ENCODE measurements at places on chromosomes 5 and 9.

DNA sequence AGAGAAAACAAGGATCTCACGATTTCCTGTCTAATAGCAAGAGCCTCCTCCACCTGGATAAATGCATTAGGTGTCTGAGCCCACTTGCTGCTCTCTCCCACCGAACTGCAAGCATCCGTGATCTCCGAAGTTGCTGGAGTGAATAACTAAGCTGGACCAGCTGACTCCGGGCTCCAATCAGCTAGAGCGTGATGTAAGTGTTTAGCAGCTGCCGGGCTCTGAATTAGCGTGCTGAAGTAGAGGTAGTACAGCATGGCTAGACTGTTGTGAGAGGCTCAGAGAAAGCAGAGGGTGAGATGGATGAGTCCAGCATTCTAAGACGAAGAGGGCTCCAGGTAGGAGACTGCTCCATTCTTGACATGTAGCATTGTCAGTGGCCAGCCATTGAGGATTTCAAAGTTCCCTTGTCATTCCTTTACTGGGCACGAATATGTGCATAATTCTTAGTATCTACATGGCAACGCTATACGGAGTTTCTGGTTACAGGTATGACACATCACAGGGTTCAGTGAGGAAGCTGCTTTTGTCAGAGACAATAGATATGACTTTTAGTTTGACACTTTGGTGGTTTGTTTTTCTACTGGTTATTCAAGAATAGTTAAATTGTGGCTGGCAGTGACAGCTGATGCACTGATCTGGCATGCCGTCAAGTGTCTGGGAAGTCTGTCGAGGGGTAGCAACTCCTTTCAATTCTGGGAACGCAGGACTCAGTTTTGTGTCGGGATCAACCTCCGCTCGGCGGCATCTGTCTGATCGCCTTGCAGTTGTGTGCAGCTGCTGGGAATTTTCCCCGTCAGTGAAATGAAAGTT, 232.6 kb downstream of the MAST4 start:
- peak; percentile 13 for DNase-seq

GRCh38 chr9:13332571-13332970, 53.1 kb upstream of the MPDZ start:
- no peak for DNase-seq

- DNase-seq: no peak
Measured at GRCh38 chr9:91089405-91090129, 272.2 kb downstream of the AUH start.

DNA sequence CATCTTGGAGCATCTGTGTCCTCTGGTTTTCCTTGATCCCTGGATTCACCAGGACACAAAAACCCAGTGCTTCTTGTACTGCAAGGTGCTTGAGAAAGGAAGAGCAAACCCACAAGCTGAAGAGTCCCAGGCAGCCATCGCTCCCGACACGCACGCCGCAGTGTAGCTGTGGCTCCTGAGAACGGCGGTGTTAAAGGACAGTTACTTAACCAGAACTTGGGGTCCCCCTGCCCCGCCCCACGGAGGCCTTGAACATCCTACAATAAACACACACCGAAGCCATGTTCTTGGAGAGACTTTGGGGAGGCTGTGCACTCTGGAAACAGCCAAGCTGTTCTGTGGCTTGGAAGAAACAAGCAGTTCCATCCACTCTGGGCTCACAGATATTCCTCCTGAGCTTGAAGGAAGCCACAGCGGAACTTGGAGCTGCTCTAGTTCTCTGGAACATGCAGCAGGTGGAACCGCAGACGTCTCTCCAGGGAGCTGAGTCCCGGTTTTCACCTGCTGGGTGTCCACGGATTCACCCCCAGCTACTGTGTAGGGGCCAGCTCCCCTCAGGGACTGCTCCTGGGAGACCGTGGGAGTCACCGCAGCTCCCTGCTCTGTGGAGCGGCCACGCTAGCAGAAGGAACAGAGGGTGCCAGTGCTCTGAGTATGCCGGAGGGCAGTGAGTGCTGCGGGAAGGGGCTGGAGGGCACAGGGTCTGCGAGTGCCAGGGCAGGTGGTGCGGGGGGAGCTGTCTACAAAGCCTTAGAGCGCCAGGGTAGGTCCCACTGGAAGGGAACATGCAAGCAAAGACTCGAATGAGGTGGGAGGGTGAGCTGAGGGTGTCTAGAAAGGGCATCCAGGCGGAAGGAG, 107.3 kb downstream of the ADAMTS2 start:
- DNase-seq: no peak

DNA sequence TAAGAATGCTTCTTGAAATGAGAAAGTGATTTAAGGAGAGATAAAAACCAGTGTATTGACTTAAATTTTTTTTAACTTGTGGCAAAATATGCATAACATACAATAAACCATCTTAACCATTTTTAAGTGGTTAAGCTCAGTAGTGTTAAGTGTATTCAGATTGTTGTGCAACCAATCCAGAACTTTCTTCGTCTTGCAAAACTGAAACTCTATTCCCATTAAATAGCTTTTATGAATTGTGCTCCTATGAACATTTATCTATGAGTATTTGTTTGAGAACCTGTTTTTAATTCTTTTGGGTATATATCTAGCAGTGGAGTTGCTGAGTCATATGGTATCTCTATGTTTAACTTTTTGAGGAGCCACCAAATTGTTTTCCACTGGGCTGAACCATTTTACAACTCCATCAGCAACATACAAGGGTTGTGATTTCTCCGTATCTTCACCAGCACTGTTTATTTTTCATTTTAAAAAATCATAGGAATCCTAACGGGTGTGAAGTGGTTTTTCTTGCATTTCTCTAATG, 76.6 kb upstream of the ACTBL2 start:
- DNase-seq: no peak

- no peak for DNase-seq
Measured at GRCh38 chr5:147479949-147480348, 29.9 kb downstream of the DPYSL3 start.

GRCh38 chr9:128675382-128675781, 13.6 kb upstream of the SET start:
- no peak for DNase-seq

- no peak for DNase-seq
Measured at GRCh38 chr5:125409234-125409860, 662.9 kb upstream of the ZNF608 start.

- DNase-seq: no peak
Measured at GRCh38 chr5:1264211-1264610, 30.7 kb downstream of the TERT start.

- no peak for DNase-seq
Measured at GRCh38 chr5:172873513-172873912, 39.5 kb downstream of the ERGIC1 start.

GRCh38 chr9:6788162-6789016, 30.6 kb downstream of the KDM4C start:
- peak; percentile 26 for DNase-seq

DNA sequence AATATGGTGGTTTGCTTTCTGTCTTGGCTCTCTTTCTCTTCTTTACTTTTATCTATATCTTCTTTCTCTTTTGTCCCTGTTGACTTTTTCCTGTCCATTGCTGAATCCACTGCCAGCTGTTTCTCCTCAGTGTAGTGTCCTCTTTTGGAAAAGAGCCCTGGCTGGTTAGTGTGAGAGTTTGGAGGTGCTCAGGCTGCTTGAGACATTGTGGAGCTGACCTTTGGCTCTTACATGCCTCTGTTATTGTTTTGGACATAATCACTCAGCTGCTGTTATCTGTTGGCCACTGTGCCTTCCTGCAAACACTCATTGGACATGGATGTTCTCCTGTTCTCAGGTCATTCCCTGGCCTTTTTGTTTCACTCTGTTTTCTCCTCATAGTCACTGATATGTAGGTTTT, 295.4 kb upstream of the RIOK2 start:
- no peak for DNase-seq

DNA sequence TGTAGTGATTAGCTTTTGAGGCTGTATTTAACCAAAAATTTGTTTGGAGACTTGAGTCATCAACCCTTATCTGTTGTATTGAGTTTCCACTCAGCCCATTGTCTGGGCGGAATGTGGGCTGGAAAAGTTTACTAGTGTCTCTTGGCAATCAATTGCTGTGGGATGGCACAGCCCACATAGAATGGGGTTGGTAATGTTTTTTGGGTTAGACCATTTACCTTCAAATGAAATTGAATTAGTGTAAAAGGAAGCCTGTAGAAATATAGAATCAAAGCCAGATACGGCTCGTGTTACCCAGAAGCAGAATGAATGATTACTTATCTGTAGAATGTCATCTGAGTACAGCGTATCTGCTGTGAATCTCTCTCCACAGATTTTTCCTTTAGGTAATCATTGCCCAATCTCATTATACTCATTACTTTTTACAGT, 142.9 kb downstream of the AOPEP start:
- no peak for DNase-seq

DNA sequence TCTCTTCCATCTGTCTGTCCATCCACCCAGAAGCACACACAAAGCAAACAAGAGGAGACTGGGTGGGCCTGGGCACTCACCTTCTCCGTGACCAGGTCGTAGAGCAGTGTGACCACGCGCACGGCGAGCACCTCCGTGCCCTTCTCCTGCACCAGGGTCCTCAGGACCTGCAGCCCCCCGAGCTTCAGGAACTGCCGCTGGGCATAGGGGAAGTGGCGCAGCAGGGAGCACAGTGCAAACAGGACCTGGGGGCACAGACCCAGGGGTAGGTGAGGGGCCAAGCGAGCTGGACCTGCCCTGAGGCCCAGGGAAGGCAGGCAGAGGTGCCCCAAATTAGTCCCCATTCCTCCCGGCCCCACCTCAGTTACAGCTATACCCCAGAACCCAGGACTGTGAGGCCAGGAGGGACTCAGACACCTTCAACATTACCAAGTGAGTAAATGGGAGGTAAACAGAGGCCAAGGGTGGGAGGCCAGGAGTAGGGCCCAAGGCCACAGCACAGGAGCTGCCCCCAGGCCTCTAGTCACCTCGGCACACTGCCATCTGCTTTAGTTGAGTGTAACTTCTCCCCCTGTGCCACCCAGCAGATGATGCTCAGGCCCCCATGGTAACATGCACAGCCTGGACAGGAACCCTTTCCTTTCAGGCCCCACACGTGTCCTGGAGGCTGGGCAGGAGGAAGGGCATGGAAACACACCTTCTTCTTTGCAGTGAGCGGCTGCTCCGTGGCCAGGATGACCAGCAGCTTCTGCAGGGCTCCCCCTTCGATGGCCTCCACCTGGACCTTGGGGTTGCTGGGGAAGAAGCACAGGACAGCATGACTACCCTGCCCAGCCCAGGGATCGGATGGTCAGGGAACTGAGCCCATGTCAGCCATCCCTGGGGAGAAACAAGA, 76.2 kb upstream of the LRRTM2 start:
- DNase-seq: no peak

- no peak for DNase-seq
Measured at GRCh38 chr9:98567540-98568233, 141.0 kb downstream of the GABBR2 start.
